ENCODE measurements at places on chromosomes 12 and 14. TPM values are rescaled to one million over a fixed set of nuclear protein-coding genes. Genes with fewer than 3 reads are reported as not detected.

Gene RNF31
- total RNA-seq = 94.2 TPM

Gene DDX47
- total RNA-seq = 108 TPM

Gene AGAP2
- total RNA-seq = 5.7 TPM

DNA sequence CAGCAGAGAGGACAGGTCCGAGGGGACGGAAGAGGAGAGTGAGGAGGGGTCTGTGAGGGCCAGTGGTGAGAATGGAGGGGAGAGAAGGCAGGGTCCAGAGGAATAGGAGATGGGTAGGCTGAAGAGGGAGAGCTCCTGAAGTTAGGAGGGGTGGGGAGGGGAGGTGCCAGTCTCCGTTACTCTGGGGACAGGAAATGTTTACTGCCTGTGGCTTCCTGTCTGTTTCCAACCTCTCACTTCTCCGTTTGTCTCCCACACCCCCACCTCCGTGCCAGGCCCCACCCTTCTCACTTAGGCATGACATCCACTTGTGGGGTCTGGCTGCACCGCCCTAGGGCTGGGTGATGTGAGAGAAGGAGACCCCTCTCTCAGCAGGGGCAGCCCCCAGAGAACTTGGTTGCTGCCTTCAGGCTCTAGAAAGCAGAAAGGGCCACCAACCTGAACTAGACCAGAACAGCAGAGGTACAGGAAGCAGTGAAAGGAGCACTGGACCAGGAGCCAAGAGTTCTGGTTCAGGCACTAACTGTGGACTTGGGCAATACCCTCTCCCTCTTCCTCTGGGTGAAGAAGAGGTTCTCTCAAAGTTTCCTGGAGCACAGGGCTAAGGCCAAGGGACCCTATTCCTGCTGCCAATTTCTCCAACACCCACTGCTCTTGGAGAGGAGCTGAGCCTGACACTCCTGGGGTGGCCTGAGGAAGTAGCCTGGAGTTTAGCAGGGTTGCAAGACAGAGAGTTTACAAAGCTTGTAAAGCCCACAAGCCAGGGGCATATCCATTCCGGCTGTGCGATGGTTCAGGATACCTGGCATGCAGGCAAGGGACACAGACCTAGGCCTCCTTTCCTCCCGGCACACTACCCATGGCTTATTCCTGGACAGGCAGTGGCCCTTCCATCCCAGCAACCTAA, 5.5 kb downstream of the ITGA5 start:
- peak overlapping the region; percentile 82 for H3K4me3 ChIP-seq
- DNase-seq = peak; percentile 37
- H3K27ac ChIP-seq = peak overlapping the region; percentile 64
- H3K4me1 ChIP-seq = peaks cover 100% of the 10 kb centered on the region
- H3K36me3 ChIP-seq = peaks cover 33% of the 10 kb centered on the region

DNA sequence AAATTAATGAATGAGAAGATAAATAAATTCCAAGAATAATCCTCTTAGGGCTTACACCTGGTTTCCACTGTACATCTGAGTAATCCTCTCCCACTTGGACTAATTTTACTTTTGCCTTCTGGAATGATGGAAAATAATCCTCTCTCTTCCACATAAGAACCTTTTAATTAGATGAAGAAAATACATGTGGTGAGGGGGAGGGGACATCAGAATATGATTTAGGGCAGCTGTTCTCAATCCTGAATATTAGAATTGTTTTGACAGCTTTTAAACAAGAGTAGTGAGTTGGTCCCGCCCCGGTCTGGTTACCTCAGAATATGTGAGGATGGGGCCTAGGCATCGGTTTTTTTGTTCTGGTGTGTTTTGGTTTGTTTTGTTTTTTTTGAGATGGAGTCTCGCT, 51.5 kb downstream of the HECTD4 start:
- H3K27ac ChIP-seq = no peak overlapping the region
- H3K36me3 ChIP-seq = no peaks in the 10 kb centered on the region
- H3K4me3 ChIP-seq = no peak overlapping the region
- no peaks in the 10 kb centered on the region for H3K27me3 ChIP-seq
- DNase-seq = no peak

- no peaks in the 10 kb centered on the region for H3K4me1 ChIP-seq
- H3K27ac ChIP-seq = no peak overlapping the region
- no peaks in the 10 kb centered on the region for H3K27me3 ChIP-seq
- no peak for DNase-seq
- no peaks in the 10 kb centered on the region for H3K36me3 ChIP-seq
These were observed 768.2 kb upstream of the ALG10B start for GRCh38 chr12:37548266-37548805.

DNA sequence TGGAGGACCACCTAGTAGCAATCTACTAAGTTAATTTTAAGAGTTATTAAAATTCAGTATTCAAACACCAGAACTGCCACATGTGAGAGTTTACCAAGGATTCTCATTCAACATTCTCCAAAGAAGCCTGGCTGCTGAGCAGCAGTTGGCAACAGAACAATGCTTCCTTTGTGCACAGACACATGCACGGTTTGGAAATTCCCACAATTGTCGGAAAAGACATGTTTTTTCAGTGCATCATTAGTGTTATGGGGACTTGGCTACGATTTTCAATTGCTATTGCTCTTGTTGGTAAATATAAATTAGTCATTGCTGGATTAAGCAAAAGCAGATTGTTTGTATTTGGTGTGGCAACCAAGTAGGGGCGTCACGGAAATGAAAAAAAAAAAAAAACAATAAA, 22.2 kb downstream of the ST8SIA1 start:
- no peaks in the 10 kb centered on the region for H3K36me3 ChIP-seq
- no peaks in the 10 kb centered on the region for H3K4me1 ChIP-seq
- no peak overlapping the region for H3K4me3 ChIP-seq
- no peaks in the 10 kb centered on the region for H3K27me3 ChIP-seq
- no peak overlapping the region for H3K27ac ChIP-seq

DNA sequence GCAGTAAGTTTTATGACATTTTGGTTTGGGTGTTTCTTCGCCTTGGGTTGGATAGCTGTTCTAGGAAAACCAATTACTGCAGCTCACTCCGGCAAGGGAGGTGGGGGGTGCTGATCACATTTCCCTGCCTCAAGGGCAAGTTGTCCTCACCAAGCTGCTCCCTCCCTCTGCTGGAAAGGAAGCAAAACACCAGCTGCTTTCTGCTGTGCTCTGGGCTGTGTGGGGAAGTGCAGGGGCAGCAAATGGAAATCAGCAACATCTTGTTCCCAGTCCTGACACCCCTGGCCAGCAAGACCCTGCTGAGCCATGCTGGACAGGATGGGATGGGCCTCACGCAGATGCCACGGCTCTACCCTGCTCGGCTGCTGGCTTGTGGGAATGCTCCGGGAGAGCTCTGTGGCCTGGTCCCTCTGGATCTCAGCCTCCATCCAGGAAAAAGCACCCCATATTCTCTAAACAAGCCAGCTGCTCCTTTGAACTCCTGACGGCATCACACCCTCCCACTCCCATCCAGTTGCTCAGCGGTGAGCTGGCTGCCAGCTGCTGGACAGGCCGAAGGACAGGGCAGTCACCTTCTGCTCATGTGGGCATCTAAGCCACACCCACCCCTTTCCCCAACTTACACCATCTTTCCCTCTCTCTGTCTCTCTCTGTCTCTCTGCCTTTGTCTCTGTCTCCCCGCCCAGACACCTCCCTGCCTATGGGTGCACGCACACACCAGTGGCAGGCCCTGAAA, 52.4 kb upstream of the EIF5 start:
- no peak overlapping the region for H3K4me3 ChIP-seq
- no peaks in the 10 kb centered on the region for H3K36me3 ChIP-seq
